ENCODE measurements at places on chromosomes 6 and 20.
A peak's percentile ranks its signal among the peaks of the same experiment; 100 is the strongest.

DNA sequence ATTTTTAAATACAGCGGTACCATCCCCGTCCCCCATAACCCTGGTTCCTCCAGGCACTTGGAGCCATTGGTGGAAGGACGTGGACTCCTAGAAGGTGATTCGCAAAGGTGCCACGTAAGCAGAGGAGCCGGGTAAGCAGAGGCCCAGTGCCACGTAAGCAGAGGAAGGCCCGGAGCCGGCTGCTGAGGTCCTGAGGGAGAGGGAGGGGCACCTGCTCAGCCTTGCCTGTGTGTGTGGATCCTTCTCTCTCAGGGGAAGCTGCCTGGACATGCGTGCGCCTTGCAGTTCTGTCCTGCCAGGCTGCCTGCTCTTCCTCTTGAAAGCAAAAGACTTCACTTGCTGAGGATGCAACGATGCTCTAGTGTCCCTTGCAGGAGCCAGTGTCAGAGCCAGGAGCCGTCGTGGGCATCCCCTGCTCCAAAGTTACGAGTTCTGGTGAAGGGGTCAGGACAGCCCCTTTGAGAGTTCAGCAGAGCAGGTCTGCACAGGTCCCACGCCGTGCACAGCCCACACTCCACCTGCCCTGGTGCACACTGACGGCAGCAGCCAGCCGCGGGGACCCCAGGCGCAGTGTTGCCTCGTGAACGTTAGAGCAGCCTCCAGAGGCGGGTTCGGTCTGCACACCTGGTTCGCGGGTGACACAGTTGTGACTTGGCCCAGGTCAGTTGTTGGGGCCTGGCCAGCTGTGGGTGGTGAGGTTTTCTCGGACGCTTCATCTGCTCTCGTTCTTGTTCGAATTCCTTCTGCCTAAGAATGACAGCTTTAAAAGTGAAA lies 1.9 kb upstream of the NKAIN4 start:
- DNase-seq, result no peak

- DNase-seq, result no peak
These were observed 64.2 kb upstream of the FLRT3 start for GRCh38 chr20:14401479-14402138.

- no peak for DNase-seq
These were observed 23.5 kb downstream of the CARMIL1 start for GRCh38 chr6:25302677-25303128.

DNA sequence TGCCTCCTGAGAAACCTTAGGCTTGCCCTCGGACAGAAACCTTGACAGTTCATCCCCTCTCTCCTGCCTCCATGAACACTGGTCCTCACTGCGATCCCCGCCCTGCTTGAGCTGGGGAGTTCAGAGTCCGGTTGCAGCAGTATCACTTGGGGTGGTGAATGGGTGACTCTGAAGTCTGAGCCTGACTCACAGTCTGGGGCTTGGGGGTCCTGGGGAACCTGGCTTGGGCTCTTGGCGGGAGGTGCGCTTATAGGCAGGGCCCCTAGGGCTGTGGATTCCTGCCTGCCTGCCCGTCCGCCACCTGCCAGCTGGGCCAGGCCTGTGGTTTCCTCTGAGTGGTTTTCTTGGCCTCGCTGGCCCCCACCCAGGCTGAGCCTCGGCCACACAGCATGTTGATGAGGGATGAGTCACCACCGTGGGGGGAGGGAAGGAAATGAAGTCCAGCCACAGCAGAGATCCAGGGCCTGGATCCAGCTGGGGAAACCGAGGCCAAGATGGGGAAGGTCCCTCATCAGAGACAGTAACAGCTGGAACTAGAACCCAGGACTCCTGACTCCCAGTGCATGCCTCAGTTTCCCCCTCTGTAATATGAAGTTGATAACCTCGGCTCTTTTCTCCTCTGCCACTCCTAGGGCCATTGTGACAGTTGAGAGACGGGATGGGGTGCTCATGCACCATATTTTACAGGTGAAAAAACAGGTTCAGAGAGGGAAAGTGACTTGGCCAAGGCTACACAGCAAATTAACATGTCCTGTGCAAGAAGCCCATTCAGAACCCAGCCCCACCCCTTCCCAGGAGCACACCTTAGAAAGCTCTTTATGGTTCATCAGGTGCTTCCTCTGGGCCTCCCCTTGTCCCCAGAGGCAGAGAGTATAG lies 9.2 kb downstream of the FOXS1 start:
- DNase-seq, result peak; percentile 31

- no peak for DNase-seq
These were observed 345.3 kb downstream of the CENPW start for GRCh38 chr6:126685182-126685581.
